ENCODE measurements at places on chromosomes 7 and 10.

DNA sequence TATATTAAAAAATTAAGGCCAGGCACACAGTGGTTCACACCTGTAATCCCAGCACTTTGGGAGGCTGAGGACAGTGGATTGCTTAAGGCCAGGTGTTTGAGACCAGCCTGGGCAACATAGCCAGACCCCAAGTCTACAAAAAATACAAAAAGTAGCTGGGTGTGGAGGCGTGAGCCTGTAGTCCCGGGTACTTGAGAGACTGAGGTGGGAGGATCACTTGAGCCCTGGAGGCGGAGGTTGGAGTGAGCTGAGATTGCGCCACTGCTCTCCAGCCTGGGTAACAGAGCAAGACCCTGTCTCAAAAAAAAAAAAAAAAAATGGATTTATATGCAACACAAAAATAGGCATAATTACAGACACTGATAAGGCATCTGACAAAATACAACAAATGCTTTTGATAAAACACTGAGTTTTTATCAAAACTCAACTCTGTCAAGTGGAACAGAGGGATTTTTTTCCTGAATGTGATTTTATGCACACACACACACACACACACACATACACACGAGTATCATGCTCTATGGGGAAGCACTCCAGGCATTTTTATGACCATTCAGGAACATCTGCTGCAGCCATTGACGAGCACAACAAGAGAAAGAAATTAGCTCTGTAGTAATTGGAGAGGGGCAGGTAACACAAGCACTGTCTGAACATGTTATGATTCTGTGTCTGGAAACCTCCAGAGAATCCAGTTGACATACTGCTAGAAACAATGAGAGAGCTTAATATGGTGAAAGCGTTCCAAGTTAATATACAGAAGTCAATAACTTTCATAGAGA, 193.1 kb downstream of the WDR37 start:
- no peak overlapping the region for H3K4me3 ChIP-seq
- H3K27ac ChIP-seq = no peak overlapping the region
- H3K27me3 ChIP-seq = peaks cover 65% of the 10 kb centered on the region

- H3K27me3 ChIP-seq = no peaks in the 10 kb centered on the region
- DNase-seq = no peak
- H3K36me3 ChIP-seq = no peaks in the 10 kb centered on the region
- no peak overlapping the region for H3K4me3 ChIP-seq
- no peaks in the 10 kb centered on the region for H3K4me1 ChIP-seq
Observed at GRCh38 chr7:139543801-139544603, 20.5 kb downstream of the CLEC2L start.

DNA sequence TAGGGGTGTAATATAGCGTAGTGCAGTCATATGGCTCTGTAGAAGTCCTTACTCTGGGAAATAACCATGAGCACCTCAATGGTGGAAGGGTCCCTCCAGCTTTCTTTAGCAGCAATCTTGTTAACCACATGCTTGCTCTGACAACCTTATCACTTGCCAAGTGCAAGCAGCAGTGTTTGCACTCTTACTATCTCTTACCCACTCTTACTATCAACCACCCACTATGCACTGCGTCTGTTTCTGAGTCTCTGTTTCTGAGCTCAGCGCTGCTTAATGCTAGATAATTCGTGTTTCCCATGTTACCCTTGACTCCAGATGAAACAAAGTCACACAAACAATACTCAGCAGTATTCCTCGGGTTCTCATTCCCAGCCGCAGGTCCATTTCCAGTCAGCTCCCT, 433.7 kb upstream of the PFKP start:
- H3K4me1 ChIP-seq = no peaks in the 10 kb centered on the region
- no peak for DNase-seq
- H3K36me3 ChIP-seq = no peaks in the 10 kb centered on the region

DNA sequence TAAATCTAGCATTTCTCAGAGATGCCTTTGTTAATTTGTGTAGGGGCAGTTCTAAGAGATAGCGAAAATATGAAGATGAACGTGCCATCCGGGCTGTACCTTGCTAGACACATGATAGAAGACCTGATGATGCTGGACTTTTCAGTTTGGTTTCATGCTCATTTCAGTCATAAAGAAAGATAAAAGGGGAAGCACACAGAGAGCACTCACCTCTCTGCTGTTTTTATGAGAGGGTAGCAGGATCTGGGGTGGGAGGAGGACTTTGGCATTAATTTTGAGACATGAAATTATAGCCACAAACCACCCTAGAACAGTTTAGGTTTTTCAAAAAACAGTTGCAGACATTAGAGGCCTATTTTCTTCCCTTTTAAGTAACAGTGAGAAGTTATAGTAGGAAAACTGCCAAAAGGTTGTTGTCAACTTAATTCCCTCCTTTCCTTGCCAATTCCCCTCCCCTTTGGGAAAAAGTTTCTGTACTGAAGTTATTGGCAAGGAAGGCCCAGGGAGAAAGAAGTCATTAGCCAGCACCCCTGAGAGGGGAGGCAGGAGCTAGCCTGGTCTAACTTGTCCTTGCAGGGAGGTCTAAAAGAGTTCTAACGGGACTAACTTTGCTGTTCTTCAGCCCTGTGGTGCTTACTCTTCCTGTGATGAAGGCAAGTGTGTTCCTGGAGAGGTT, 2.6 kb downstream of the ST7 start:
- H3K4me1 ChIP-seq = peaks cover 21% of the 10 kb centered on the region
- H3K27ac ChIP-seq = no peak overlapping the region

- H3K4me1 ChIP-seq = no peaks in the 10 kb centered on the region
- DNase-seq = no peak
- H3K4me3 ChIP-seq = no peak overlapping the region
- no peaks in the 10 kb centered on the region for H3K36me3 ChIP-seq
- H3K27me3 ChIP-seq = no peaks in the 10 kb centered on the region
Observed at GRCh38 chr7:121562259-121562658, 166.2 kb upstream of the FAM3C start.

DNA sequence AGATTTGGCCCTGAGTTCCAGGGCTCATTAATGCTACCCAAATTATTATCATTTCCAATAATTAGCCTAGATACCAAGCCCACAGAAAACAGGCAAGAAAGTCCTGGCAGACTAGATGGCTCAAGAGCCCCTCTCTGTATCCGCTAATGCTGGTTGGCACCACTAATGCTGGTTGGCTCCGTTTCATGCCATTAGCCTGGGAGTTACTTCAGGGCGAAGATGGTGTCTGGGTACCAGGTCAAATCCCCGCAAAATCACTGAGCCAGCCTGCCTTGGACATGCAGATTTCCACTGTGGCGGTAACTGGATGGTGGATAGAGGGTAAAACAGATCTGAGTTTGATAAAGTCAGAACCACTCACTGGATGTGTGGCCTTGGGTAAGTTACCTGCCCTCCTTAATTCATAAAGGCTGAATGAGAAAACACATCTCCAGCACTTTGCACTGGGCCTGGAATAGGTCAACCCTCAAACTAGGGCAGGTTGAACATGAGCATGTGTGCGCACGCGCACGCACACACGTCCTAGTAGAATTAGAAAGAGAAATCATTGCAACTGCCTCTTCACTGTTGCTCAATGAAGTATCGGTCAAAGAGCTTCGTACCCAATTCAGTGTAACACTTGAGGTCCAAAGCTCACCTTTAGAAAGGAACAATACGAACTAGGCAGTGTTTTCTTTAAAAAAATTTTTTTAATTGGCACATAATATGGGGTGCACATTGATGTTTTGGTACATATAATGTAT, 91.5 kb downstream of the PRPF18 start:
- H3K4me3 ChIP-seq = no peak overlapping the region
- no peak overlapping the region for H3K27ac ChIP-seq
- H3K36me3 ChIP-seq = no peaks in the 10 kb centered on the region
- no peaks in the 10 kb centered on the region for H3K4me1 ChIP-seq

DNA sequence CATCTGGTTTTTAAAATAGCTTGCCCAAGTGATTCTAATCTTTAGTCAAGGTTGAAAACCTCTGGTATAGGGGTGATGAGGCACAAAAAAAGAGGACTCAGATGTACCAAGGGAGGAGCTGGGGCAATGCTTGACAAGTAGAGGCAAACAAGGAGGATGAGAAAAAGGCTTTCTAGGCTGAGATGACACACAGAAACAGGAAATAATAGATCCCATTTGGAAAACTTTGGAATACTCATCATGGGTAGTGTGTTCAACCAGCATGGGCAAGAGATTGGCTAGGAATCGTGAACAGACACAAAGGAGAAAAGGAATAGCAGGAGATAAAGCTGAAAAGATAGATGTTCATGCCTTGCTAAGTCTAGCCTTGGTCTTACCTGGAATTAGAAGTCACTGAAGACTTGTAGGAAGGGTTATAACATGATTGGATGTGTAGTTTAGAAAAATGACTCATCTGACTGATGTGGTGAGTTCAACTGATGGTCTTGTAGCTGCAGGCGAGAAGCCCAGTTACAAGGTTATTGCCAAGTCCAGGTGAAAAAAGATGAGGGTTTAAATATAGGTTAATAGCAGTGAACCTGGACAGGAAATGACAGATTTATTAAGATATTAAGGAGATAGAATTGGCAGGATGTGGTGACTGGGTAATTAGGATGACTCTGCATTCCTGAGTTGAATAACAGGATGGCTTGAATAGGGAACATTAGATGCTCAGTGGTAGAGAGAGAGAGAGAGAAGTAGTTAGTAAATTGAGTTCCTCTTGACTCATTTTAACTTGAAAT, 214.0 kb upstream of the LRGUK start:
- H3K27ac ChIP-seq = no peak overlapping the region
- H3K27me3 ChIP-seq = no peaks in the 10 kb centered on the region
- H3K4me1 ChIP-seq = peaks cover 2% of the 10 kb centered on the region
- peaks cover 24% of the 10 kb centered on the region for H3K36me3 ChIP-seq

DNA sequence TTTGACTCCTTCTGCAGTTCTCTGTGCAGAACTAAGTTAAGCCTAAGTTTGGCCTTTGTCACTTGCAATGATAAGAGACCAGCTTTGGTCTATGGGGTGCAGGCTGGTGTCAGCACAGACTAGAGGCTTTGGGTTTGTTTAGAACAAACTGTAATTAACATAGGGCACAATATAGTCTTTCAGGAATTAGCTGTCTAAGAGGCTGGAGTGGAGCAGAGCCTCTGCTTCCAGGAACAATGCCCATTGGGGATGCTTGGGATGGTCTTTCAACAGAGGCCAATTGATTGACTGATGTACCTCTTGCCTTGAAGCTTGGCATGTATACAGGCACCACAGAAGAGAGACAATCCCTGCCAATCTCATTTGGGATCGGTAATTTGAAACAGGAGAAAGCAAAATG, 4.7 kb downstream of the SUFU start:
- no peak overlapping the region for H3K27ac ChIP-seq
- H3K27me3 ChIP-seq = no peaks in the 10 kb centered on the region
- no peak overlapping the region for H3K4me3 ChIP-seq
- no peak for DNase-seq
- H3K4me1 ChIP-seq = peaks cover 22% of the 10 kb centered on the region

- no peak overlapping the region for H3K27ac ChIP-seq
- no peak overlapping the region for H3K4me3 ChIP-seq
- no peaks in the 10 kb centered on the region for H3K4me1 ChIP-seq
- H3K36me3 ChIP-seq = no peaks in the 10 kb centered on the region
- DNase-seq = no peak
Observed at GRCh38 chr10:98536551-98536950, 89.8 kb upstream of the HPS1 start.

GRCh38 chr7:110309941-110310340, 781.0 kb upstream of the LRRN3 start:
- DNase-seq = no peak
- no peaks in the 10 kb centered on the region for H3K36me3 ChIP-seq
- no peaks in the 10 kb centered on the region for H3K27me3 ChIP-seq
- H3K4me3 ChIP-seq = no peak overlapping the region
- no peak overlapping the region for H3K27ac ChIP-seq

DNA sequence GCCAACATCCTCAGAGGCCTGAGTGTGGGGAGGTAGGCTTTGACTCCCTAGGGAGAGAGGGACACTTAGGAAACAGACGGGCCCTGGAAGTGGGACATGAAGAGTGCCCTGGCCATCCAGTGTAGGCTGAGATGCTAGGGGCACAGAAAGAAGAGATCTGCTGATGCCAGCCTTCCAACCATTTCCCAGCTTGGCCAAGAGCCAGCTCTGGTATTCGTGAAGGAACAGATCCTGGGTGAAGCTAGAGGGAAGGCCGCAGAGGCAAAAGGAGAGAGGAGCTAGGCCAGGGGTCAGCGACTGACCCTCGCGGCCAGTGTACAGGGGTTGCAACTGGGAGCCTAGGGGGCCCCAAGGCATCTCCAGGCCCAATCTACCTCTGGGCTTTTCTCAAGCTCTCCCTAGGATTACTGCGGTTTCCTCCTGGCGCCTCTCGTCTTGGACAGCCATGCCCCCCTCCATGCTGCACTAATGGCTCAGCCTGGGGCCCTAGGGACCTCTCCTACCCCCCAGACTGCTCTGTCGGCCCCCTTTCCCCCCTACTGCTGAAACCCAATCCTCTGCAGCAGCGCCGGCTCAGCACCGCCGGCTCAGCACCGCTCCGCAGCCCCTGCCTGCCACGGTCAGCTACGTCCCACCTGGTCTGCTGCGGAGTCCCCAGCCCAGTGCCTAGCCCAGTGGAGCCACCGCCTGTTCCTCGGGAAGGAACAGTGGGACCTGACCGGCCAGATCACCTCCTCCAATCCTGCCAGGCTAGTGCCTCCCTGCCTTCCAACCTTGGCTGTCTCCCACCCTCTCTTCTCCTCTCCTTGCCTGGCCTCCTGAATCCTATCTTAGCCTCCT, at the start of gene ASIC3:
TSS of gene ASIC3 (plus strand) at position 556 of the 840 bp plus-strand sequence. CDS start 355 bp downstream, outside the sequence.
- peaks cover 5% of the 10 kb centered on the region for H3K4me1 ChIP-seq
- no peaks in the 10 kb centered on the region for H3K27me3 ChIP-seq
- H3K27ac ChIP-seq = no peak within 1 kb of the TSS
- no peak for DNase-seq
- no peaks in the 10 kb centered on the region for H3K36me3 ChIP-seq

DNA sequence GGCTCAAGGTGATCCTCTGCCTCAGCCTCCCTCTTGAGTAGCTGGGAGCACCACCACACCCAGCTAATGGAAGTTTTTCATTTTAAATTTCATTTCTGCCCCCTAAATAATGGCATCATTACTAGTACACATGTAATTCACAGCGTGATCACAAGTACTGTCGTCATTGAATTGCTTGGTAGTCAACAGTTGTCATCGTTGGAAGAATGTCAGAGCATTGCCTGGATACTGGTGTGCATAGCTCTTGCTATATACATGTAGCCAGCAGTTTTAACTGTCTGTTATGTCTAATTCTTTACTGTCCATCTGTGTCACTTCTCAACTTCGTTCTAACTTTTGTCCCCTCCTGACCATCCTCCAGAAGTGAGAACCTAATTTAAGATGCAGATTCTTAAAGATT, 62.1 kb downstream of the CRPPA start:
- H3K4me1 ChIP-seq = no peaks in the 10 kb centered on the region
- H3K36me3 ChIP-seq = no peaks in the 10 kb centered on the region
- no peak overlapping the region for H3K27ac ChIP-seq

DNA sequence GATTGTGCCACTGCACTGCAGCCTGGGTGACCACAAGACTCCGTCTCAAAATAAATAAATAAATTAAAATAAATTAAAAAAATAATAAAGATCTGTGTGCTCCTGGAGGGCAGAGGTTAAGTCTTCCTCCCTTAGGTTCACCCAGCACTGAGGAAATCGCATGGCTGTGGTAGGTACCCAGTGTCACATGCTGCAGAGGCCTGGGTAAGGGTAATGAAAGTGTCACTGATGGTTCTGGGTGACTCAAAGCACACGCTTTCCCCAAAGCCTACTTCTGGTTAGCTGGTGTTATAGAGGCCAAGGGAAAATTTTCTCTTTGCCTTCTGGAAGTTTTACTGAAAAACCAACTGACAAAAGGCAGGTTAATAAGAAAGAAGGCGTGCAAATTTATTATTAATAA, 88.8 kb upstream of the ITGB1 start:
- DNase-seq = no peak
- no peak overlapping the region for H3K4me3 ChIP-seq
- H3K4me1 ChIP-seq = peaks cover 6% of the 10 kb centered on the region
- no peaks in the 10 kb centered on the region for H3K27me3 ChIP-seq
